ENCODE measurements at places on chromosomes 5 and 9.

DNA sequence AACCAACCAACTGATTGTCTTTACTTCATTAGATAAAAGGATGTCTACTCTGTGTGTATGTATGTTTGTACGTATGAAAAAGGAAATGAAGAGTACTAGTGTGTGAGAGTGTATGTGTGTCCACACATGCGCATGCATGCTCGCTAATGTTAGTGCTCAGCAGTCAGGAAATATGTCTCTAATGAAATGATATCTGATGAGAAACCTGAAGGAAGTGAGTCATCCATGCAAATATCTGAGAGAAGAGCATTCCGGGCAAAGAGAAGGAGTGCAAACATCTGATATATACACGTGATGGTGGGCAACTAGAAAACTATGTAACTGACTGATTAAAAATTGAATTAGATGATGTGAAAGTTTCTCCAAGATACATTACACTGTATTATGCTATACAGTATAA lies 29.6 kb upstream of the UGCG start:
- no peak for DNase-seq

- DNase-seq, result no peak
These were observed 64.8 kb downstream of the HMCN2 start for GRCh38 chr9:130330202-130330862.

DNA sequence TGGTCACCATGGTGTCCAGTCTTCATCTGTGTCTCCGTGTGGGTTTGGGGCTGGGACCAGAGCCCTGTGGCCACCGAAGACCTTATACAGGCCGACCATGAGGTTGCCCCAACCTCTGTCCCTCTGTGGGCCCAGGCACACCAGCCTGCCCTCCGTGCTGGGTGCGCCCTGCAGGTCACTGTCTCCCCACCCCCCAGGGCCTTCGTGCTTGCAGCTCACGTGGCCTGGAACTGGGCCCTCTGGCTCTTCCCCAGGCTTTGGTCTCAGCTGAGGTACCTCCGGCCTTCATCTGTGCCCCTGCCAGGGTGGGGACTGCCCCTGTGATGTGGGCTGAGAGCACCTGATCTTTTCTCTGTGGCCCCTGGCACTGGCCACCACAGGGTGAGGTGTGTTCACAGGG lies 92.1 kb downstream of the RXRA start:
- DNase-seq, result no peak

DNA sequence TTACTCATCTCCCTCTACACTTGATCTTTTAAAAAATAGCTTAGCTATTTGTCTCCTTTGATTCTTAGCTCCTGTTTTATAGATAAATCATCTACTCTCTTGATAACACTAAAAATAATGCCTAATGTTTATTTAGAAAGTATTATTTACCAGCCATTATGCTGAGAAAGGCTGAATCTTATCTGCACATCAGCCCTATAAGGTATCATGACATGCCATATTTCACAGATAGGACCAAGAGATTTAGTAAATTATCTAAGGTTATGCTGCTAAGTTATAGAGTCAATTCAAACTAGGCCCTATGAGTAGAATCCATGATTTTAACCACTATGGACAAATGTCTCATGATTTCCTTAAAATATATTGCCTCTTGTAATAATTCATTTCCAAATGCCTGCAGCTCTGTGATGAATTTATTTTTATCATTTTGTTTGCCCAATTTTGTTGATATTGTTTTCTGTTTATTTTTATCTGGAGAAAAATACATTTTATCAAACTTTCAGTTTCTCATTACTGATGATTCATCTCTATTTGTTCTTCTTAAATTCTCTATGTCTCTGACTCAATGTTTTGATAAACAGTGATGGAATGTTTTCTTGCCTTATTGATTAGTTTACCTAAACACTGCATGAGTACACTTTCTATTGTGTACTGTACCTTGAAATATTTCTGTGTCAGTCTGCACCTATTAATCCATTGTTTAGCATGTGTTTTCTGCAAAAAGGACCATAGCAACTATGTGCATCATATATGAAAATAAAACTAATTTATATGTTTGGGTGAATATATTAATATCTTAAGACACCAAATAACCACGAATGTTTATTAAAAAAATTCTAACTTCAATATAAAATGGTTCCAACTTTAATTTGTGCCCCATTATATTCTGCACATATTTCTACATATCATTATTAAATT lies 300.8 kb downstream of the CDH9 start:
- DNase-seq, result no peak

DNA sequence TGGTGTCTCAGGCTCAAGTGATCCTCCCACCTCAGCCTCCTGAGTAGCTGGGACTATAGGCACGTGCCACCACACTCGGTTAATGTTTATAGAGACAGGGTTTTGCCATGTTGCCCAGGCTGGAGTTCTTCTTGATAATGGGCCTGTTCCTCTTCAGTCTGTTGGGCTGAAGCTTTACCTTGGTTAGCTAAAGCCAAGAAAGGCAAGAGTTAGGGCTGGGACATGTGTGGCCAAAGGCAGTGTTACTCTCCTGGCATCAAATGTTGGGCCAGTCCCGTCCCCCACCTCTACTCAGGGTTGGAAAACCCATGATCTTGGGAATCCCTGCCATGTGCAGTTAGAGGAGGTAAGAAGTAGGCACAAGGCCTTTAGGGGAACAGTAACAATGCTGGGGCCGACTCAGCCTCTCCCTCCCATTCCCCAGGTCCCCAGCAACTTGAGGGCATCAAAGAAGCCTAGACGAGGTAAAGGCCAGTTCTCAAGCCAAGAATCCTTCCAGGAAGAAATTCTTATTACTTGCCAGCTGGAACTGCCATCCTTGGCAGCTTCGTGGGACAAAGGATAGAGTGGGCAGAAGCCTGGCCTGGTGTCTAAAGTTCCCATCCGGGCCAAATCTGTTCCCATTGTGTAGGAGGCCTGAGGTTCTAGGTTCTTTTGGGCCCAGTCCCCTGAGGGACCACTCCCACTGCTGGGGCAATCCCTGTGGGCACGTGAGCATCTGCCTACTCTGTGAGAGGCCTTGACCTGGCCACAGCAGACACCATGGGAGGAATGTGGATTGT lies 4.5 kb downstream of the EGR1 start:
- peak; percentile 78 for DNase-seq

GRCh38 chr5:87829217-87829551 lies 416.5 kb upstream of the CCNH start:
- DNase-seq, result no peak

GRCh38 chr9:4965174-4965821 lies 19.8 kb upstream of the JAK2 start:
- no peak for DNase-seq

- no peak for DNase-seq
These were observed 70.5 kb downstream of the CDKN2A start for GRCh38 chr9:21923694-21924093.

DNA sequence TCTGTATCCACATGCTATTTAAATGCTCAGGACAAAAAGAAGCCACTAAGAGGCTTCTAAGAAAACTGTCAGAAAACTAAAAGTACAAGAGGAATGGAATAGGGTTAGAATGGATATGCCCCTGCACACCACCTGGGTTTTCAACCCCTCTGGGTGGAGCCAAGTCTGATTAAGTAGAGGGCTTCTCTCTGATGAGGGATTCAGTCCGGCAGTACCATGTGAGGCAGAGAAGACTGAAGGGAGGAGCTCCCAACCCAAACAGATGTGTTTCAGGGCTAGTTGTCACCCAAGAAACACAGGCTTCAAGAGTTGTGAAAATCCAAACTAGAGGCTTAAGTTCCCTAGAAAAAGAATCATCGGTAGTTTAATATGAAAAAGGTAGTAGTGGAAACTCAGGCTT lies 12.5 kb downstream of the NREP start:
- no peak for DNase-seq

- no peak for DNase-seq
These were observed 109.5 kb downstream of the PRKACG start for GRCh38 chr9:68904454-68904853.

GRCh38 chr5:90911169-90911568 lies 352.6 kb downstream of the ADGRV1 start:
- no peak for DNase-seq

- DNase-seq, result peak; percentile 46
These were observed 6.3 kb upstream of the GARIN3 start for GRCh38 chr5:157172403-157172802.

DNA sequence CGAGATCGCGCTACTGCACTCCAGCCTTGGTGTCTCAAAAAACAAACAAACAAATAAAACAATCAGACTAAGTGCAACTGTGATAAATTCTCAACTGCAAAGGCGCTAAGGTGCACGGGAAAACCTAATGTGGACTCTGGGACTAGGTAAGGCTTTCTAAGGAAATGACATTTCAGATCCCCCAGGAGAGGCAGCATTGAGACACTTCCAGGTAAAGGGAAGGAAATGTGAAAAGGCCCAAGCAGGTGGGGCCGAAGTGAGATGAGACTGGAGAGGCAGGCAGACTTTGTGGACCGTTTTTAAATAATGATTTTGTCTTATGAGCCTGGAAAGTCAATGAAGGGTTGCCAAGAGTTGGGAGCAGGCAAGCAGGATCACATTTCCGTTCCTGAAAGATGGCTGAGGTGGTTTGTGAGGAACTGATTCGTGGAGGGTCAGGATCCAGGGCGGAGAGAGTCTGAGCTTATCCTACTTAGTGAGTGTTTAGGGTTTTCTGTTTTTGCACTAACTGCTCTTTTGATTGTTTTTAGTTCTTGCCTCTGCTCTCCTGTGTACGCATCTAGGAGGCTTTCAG lies 2.0 kb upstream of the APBA1 start:
- DNase-seq, result no peak

DNA sequence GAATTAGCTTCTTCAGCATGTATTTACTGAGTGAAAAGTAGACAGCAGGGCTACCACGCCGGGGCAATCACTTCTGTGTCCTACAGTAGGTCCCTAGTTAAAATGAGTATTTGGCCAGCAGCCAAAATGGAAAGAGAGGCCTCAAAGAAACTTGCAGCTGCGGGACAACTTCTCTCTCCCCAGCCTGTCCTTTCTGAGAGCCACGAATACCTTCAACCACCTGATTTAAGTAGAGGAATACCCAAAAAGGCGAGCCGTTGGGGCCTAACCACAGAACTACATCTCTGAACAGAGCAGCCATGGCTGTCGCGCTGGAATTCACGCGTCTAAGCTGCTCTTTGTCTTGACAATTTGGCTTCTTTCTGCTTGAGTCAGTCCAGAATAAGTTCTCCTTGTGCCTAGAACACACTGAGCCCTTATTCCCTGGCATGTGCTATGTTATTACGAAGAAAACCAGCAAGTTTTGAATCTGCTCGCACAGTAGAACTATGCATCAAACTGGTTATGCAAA lies 43.8 kb upstream of the GOLPH3 start:
- no peak for DNase-seq

- no peak for DNase-seq
These were observed 360.1 kb upstream of the RIOK2 start for GRCh38 chr5:97543166-97543565.

DNA sequence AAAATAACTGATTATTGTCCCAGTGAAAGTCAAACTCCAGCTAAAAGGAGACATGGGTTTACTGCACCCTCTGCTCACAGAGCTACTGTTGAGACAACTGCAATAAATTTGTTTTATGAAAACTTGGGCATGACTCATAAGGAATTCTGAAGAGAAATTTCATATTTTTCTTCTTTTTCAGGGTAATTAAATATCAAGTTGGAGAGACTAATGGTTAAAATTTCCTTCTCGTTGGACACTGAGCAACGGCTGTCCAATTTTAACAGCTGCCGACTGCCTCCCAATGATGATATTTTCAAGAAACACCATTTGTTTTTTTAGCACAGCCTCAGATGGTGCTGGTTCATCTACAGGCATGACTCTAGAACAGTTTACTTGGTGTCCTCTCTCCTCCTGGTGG lies 259.2 kb upstream of the RGMB start:
- DNase-seq, result no peak

DNA sequence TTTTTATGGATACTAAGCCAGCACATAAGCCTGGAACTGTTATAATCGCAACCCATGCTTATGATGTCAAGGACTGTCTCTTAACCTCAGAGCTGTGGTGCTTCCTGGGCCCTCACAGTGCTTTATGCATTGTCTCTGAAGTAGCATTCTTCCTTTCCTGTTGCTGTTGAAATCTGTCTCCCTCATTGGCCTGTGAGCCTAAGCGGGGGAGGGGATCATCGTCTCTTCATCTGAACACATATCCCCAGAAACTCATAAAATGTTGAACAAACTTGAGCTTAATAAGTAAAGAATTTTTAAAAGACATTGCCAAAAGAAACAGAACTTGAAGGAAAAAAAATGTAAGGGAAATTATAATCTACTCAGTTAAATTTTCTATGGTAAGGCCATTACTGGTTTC lies 80.3 kb downstream of the SGCD start:
- no peak for DNase-seq

GRCh38 chr9:85310573-85310972 lies 431.2 kb downstream of the AGTPBP1 start:
- no peak for DNase-seq

GRCh38 chr9:83034026-83034425 lies 28.9 kb downstream of the RASEF start:
- no peak for DNase-seq

DNA sequence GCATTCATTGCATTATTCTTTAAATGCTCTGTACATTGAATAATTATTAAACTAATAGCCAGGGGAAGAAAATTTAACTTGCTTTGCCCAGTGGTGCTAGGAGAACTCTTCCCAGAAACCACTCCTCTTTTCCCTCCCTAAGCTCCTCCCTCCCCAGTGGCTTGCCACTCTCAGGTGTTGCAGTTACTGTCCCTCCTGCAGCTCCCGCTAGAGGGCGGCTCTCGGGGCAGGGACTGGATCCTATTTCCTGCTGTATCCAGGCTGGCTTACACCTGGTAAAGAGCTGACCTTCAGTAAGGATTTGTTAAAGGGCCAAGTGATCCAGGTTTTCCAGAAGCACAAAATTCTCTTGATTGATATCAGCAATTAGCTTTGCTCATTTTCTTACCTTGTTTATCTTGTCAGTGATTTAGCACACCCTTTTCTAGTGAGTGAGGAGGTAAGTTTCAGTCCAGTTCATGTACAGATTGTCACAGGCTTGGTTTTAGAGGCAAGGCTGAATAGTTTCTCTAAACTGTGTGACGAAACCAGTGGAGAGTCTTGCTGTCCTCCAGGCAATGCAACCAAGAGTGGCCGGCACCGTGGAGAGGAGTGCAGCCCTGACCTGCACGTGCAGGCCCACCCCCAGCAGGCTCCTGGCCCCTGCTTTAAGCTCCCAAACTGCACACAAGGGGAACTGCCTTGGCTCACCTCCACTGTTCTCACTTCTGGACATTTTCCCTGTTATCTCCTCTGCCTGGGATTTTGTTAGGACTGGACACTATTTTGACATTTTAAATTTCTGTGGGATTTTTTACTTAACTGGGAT lies 423.8 kb downstream of the SPOCK1 start:
- DNase-seq, result no peak

- no peak for DNase-seq
These were observed 21.0 kb upstream of the RAB14 start for GRCh38 chr9:121222524-121223171.

GRCh38 chr9:88925481-88925880 lies 65.8 kb upstream of the S1PR3 start:
- DNase-seq, result no peak
